ENCODE measurements at places on chromosomes 3 and 15.

- peak overlapping the region; percentile 63 for H3K27ac ChIP-seq
- no peak overlapping the region for H3K4me3 ChIP-seq
- DNase-seq: peak; percentile 35
These were observed 326.2 kb downstream of the TUSC7 start for GRCh38 chr3:117035745-117036144.

DNA sequence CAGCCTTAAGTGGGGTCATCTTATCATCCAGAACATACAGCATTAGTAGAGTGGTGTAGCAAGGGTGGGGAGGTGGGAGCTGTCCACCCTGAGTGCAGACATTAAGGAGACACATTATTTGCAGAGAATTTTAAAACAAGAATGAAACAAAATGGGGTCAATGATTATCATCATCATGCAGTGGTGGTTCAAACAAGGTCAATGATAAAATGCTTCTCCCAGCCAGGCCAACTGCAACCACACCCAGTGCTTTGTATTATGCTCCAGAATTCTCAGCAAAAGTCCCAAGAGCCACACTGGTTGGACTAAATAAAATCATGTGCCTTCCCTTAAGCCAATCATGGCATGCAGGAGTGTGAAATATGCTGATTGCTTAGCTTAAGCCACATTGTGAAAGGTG, 96.7 kb upstream of the FHIT start:
- H3K27me3 ChIP-seq: no peaks in the 10 kb centered on the region
- H3K27ac ChIP-seq: no peak overlapping the region
- no peak for DNase-seq

GRCh38 chr3:55458181-55458790, 28.8 kb downstream of the WNT5A start:
- no peak overlapping the region for H3K4me3 ChIP-seq
- no peak overlapping the region for H3K27ac ChIP-seq
- no peaks in the 10 kb centered on the region for H3K27me3 ChIP-seq
- H3K36me3 ChIP-seq: no peaks in the 10 kb centered on the region
- H3K4me1 ChIP-seq: no peaks in the 10 kb centered on the region
- no peak for DNase-seq

- H3K4me1 ChIP-seq: peaks cover 7% of the 10 kb centered on the region
- no peak overlapping the region for H3K4me3 ChIP-seq
- H3K27me3 ChIP-seq: no peaks in the 10 kb centered on the region
- H3K27ac ChIP-seq: no peak overlapping the region
These were observed 251.2 kb downstream of the SLC9A9 start for GRCh38 chr3:143596957-143597642.

GRCh38 chr3:58117561-58118181, 93.1 kb downstream of the DNASE1L3 start:
- H3K36me3 ChIP-seq: peaks cover 65% of the 10 kb centered on the region
- H3K27ac ChIP-seq: peak overlapping the region; percentile 74
- H3K27me3 ChIP-seq: no peaks in the 10 kb centered on the region
- DNase-seq: peak; percentile 93
- no peak overlapping the region for H3K4me3 ChIP-seq

DNA sequence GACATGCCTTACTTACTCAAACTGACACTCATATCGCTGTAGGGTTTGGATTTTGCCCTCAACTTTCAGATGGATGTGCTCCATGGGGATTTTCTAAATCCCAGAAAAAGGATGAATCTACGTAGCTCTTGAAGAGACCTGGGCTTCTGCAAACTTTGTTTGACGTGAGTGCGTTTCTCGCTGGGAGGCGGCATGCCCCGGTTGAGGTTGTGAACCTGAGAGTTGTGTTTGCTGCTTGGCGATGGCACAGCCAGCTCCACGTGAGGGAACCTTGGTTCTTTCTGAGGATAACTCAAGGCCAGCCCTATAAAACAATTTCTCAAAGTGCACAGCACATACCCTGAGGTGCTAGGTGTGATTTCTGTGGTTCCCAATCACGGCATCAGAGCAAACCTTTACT, 209.5 kb downstream of the ADAMTS17 start:
- H3K4me3 ChIP-seq: no peak overlapping the region
- no peaks in the 10 kb centered on the region for H3K27me3 ChIP-seq
- no peaks in the 10 kb centered on the region for H3K36me3 ChIP-seq
- H3K4me1 ChIP-seq: no peaks in the 10 kb centered on the region
- no peak overlapping the region for H3K27ac ChIP-seq

GRCh38 chr3:141112686-141113297, 61.6 kb downstream of the SPSB4 start:
- H3K27me3 ChIP-seq: no peaks in the 10 kb centered on the region
- no peak overlapping the region for H3K4me3 ChIP-seq
- no peak for DNase-seq
- no peaks in the 10 kb centered on the region for H3K4me1 ChIP-seq

GRCh38 chr15:94494732-94495131, 263.4 kb downstream of the MCTP2 start:
- no peak for DNase-seq
- H3K4me3 ChIP-seq: no peak overlapping the region
- H3K27ac ChIP-seq: no peak overlapping the region
- H3K27me3 ChIP-seq: no peaks in the 10 kb centered on the region

DNA sequence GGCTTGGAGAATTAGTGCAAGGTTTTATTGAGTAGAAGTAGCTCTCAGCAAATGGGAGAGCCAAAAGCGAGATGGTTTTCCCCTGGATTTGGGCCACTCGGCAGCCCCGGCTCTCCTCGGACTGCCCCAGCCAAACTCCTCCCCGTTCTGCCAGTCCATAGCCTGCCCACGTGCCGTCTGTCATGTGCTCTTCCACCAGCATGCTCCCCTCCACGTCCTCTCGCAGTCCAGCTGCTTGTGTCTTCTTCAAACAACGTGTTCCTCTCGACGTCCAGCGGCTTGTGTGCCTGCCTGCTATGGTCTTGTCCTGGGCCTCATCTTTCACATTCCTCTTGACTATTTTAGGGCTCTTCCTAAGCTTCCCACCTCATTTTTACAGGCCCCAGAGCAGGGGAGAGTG, 16.7 kb upstream of the SECISBP2L start:
- H3K36me3 ChIP-seq: no peaks in the 10 kb centered on the region
- no peaks in the 10 kb centered on the region for H3K27me3 ChIP-seq
- peak; percentile 16 for DNase-seq
- no peaks in the 10 kb centered on the region for H3K4me1 ChIP-seq
- H3K4me3 ChIP-seq: no peak overlapping the region

DNA sequence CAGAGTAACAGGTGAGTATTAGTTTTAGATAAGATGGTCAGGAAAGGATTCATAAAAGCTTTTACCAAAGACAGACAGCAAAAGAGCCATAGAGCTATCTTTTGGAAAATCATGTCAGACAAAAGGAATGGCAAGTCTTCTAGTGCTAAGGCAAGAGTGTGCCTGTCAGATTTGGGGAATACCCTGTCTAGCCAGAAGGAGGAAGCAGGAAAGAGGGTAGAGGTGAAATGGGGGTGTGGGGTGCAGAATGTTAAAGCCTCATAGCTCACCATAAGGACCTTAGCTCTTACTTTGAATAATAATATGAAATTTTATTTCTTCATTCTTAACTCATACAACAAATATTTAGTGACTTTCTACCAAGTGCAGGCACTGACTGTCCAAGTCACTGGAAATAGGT, 512.1 kb upstream of the ROBO2 start:
- H3K4me1 ChIP-seq: no peaks in the 10 kb centered on the region
- H3K36me3 ChIP-seq: no peaks in the 10 kb centered on the region
- H3K4me3 ChIP-seq: no peak overlapping the region
- no peak overlapping the region for H3K27ac ChIP-seq

DNA sequence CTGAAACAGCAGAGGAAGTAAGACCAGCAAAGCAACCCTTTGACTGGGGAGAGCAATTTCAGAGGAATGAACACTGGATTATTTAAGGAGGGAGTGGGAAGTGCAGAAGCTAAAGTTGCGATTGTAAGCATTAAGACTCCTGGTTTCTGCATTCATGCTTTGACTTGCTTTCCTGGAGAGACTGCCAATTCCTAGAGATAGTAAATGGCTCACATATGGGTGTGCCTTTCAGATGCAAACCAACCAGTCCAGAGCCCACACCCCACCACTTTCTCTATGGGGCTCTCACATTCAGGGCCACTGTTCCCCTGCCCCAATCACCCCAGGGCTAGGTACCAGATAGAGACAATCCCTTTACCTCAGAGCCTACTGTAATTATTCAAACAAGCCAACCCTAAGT, 200.9 kb upstream of the EIF1B start:
- H3K27me3 ChIP-seq: no peaks in the 10 kb centered on the region
- H3K36me3 ChIP-seq: no peaks in the 10 kb centered on the region
- no peaks in the 10 kb centered on the region for H3K4me1 ChIP-seq
- no peak overlapping the region for H3K4me3 ChIP-seq

DNA sequence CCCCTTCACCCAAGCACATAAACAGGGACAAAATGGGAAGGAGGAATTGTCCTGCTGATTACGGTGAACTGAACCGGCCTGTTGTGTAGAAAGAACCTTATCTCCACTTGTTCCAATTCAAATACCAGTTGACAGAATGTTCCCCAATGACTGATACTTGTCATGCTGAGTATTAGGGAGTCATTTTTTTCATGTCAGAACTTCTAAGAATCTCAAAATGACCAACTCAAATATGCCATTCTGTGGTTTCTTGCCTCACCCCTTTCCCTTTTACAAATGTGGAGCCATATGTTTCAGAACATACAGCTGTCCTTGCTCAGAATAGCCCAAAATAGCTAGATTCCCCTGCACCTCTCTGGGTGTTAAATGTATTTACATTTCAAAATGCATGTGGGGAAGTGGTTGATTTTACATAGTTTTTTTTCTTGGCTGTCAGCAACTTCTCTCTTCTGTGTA, 405.9 kb upstream of the TBL1XR1 start:
- no peaks in the 10 kb centered on the region for H3K36me3 ChIP-seq
- no peak for DNase-seq
- H3K4me3 ChIP-seq: no peak overlapping the region

DNA sequence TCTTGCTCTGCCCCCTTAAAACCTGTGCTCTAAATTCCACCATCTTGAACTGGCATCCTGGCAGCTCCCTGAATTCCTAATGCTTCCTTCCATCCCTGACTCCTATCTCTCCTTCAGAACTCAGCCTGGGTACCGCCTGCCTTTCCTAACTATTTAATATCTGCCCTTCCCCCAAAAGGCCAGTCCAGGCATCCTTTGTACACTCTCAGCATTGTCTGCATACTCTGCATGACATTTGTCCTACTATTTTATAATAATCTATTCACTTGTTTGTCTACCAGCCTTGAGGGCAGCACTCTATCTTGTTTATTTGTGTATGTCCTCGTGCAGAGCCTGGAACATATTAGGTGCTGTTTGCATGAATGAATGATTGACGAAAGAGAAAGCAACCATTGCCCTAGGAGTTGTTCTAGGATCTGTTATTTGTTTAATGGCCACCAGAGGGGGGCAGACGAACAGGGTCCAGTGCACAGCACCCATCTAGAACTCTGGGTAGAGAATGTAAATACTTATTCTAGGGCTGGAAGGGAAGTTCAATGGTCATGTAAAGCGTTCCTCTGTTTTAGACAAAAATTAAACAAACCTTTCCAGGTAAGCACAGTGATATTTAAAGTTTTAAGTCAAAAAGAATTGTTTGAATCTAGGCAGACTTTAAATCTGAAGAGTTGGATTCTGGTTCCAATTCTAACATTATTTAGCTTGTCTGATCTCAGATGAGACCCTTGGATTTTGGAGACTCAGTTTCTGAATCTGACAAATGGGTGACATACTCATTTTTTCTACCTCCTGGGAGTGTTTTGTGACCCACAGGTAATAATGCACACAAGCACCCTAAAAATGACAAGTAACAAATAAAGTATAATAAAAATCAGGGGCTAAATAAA, 125.8 kb upstream of the GALNT15 start:
- no peaks in the 10 kb centered on the region for H3K4me1 ChIP-seq
- H3K27ac ChIP-seq: no peak overlapping the region
- H3K36me3 ChIP-seq: no peaks in the 10 kb centered on the region
- peak; percentile 85 for DNase-seq
- no peaks in the 10 kb centered on the region for H3K27me3 ChIP-seq
- peak overlapping the region; percentile 14 for H3K4me3 ChIP-seq

GRCh38 chr15:79060175-79060574, 30.4 kb downstream of the RASGRF1 start:
- no peaks in the 10 kb centered on the region for H3K36me3 ChIP-seq
- H3K27ac ChIP-seq: no peak overlapping the region
- DNase-seq: no peak
- H3K4me1 ChIP-seq: no peaks in the 10 kb centered on the region
- H3K4me3 ChIP-seq: no peak overlapping the region
- H3K27me3 ChIP-seq: no peaks in the 10 kb centered on the region

DNA sequence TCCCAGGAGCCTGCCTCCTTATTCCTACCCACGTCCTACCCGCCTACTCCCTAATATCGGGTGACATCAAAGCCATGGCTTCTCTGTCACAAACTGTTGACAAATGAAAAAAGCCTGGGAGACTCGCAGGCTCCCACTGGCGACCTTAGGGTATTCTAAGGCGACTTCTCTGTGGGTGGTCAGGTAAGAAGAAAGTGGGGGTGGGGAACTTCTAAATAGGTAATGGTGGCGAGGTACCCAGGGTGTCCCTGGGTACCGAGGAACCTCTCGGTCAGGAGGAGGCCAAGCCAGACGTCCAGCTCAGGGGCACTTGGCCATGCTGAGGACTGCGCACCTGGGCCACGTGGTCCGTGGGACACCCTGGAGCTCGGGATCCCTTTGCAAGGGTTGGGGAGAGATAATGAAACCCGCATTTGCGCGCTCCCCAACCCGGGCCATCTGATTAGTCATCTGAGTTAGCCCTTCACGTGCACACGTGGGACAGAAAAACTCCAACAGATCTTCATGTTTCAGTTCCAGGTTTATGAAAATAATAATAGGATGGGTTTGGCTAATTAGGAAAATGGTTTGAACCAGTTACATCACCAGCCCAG, 78.2 kb downstream of the NR2F2 start:
- DNase-seq: no peak
- no peak overlapping the region for H3K27ac ChIP-seq
- peak overlapping the region; percentile 50 for H3K4me3 ChIP-seq
- H3K36me3 ChIP-seq: no peaks in the 10 kb centered on the region
- peaks cover 40% of the 10 kb centered on the region for H3K27me3 ChIP-seq

DNA sequence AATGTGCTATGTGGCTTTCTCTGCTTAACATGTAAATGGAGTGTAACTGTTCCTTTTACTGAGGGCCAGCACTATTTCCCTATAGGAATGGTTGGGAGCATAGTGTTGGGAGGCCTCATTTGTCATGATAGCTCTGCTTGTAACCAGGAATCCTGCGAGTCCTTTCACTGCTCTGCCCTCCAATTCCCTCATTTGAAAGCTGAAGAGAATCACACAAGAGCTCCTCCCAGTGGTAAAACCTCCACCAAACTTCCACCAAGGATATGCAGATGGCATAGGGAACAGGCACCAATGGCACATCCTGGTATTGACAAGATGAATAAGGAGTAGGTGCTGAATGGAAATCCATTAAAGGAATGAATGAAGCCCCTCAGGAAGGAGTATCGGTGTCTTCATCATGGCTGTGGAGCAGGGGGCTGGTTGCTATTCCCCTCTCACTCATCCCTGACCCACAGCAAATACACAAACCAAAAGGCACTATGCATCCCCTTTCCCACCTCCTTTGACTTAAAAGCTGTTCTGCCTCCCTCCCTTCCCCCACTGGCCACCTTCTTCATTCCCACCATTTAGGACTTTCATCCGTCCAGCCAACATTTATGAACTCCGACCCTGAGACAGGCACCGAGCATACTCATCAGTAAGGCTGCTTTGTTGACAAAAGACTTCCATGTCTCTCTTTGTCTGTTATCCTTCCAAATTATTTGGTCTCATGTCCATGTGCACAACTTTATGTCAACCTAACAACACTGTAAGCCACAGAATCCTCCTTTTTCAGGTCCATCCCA, 560.8 kb downstream of the FOXP1 start:
- H3K27ac ChIP-seq: no peak overlapping the region
- no peak overlapping the region for H3K4me3 ChIP-seq
- DNase-seq: no peak
- no peaks in the 10 kb centered on the region for H3K27me3 ChIP-seq

GRCh38 chr15:41983621-41984571, 11.5 kb upstream of the EHD4 start:
- peaks cover 27% of the 10 kb centered on the region for H3K4me1 ChIP-seq
- no peak for DNase-seq
- H3K36me3 ChIP-seq: no peaks in the 10 kb centered on the region
